ENCODE measurements at places on chromosomes 2 and 18.

DNA sequence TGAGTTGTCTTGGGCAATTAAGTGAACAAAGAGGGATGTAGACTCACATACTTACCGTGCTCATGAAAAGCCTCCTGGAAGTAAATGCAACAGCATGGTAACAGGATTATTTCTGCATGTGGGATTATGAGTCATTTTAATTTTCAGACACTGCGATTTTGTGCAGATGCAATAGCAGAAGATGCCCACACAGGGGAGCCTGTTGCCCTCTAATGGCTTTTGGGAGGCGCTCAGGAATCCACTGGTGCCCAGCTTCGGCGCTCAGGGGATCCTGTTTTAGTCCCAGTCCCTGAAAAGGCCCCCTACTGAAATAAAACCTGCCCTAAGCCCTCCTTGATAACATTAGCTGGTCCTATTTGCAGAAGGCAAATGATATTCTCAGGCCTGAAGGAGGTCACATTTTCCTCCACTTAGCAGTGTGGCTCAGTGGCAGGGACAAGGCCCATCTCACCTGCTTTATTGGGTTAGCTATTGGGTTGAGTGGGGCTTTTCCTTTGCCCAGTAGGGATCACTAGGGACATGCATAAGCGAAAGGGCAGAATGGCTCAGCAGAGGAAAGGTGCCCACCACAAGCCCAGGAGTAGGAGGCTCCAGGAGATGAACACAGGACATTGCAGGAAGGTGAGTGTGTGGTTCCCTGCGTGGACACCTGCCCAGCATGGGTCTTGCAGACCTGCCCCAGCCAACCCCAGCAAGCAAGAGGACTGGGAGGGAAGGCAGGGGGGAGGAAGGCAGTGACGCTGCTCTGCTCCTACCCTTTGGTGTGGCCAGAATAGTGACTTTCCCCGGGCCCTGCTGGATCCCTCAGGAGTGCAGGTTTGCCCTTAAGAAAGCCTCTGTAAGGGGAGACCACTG, 26.5 kb upstream of the KCNS3 start:
- DNase-seq, result no peak

- no peak for DNase-seq
Measured at GRCh38 chr2:153476816-153477635, 1.5 kb downstream of the RPRM start.

GRCh38 chr2:160309585-160309984, 109.5 kb upstream of the ITGB6 start:
- no peak for DNase-seq

DNA sequence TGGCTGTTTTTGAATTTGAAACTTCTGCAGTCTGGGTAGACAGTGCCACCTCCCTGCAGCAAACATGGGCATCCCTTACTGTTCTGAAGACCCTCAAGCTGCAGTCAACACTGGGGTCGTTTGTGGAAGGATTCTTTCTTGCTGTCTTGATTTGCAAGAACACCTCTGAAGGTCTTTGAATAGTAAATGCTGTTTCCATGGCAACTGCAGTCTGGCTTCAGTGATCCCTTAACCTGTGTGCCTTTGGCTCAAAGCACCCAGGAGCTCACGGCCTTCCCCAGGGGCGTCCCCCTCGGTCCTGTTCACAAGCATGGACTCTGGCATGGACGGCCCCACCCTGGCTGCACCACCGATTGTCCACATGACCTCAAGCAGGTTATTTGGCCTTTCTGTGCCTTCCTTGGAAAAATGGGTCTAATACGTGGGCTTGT, 38.3 kb downstream of the LRRFIP1 start:
- no peak for DNase-seq

GRCh38 chr2:20145497-20146193, 79.3 kb downstream of the SDC1 start:
- no peak for DNase-seq

DNA sequence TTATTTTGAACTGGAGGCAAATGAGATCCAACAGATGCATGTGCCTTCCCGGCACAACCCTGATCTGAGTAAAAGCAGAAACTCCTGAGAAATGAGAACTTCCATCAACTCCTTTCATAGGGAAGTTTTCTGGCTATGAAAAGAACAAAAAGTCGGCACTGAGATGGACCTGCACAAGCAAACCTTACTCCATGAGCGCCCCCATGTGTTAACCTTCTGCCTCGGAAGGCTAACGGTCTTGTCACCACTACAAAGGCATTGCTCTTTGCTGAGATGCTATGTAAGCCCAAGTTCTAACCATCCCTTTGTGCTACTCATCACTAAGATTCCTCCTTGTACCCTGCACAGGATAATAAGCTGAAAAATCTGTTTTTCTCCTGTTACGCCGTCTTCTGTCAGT, 57.3 kb upstream of the SULT1C3 start:
- no peak for DNase-seq

GRCh38 chr2:237202288-237203030, 116.8 kb downstream of the COPS8 start:
- no peak for DNase-seq

Data from activated effector memory CD4-positive, alpha-beta T cell treated with Interleukin-2 at 50 U/mL for 16 hours (primary cell).